ENCODE measurements at places on chromosomes 12 and 14.

GRCh38 chr12:28130625-28131598 lies 59.3 kb upstream of the CCDC91 start:
- no peak for DNase-seq

- no peak for DNase-seq
Measured at GRCh38 chr14:79562185-79562584, 649.1 kb downstream of the DIO2 start.

DNA sequence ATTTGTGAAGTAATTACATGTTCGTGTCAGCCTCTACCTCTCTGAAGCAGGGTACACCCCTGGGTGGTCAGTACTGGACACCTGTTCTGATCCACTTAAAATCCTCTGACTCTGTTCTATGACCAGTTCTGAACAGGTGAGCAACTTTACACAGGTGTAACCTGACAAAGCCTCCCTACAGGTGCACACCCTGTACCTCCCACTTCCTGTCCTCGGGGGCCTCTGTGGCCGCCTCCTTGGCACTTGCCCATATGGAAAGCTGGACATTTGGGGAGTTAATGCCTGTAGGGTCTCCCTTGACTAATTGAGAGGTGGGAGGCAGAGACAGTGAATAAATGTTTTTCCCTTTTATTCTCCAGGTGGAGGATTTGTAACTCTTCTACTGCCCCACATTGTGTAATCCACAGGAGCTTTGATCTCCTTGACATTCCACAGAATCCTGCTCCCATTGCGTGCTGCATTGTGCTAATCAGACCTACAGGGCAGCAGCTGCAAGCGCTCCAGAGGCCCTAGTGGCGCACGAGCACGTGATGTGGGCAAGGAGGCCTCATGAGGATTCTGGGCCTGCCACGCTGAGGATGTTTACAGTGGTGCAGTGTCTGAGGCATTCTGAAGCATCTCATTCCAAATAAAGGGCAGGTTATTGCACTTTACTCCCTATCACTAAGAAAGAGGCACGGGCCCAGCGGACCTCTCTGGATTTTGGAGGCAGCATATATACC lies 45.8 kb upstream of the BATF start:
- DNase-seq = no peak

GRCh38 chr12:115650026-115650425 lies 627.5 kb downstream of the MED13L start:
- DNase-seq = no peak

- DNase-seq = no peak
Measured at GRCh38 chr14:21039585-21040369, 2.4 kb upstream of the RNASE7 start.

DNA sequence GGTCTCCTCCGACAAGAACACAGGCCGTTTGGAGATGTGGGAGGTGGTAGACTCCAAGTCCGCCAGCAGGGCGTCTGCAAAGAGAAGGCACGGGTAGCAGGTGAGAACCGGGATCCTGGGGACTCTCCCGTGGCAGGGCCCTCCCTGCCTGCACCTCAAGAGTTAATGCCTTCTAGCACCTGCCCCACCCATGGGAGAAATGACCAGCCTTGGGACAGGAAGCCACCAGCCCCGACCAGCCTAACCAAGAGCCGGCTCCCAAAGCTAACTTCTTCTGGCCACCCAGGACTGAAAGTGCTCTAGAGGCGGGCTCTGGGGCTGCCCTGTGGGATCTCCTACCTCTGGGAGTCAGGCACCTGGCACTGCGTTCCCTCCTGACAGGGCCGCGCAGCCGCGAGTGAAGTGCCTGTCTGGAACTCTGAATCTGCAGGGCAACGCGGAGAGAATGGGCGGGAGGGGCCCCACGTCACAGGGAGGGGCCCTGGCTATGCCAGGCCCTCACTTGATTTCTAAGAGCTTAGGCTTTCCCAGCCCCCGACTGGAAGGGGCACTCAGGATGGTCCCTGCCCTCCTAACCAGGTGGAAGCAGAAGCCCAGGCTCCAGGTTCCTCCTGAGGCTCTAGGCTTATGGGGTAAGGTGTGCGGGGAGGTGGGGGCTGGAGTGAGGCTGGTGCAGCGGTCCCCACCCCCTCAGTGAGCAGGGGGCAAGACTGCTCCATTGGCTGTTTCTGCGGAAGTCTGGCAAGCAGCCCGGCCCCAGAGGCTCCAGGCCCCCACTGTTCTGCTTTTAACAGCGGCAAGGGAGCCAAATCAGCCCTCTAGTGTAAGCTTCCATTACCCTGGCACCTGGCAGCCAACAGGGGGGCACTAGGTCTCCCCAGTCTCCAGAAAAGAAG lies 23.6 kb upstream of the RPLP0 start:
- no peak for DNase-seq

GRCh38 chr12:23099604-23100003 lies 474.6 kb downstream of the ETNK1 start:
- DNase-seq = no peak

DNA sequence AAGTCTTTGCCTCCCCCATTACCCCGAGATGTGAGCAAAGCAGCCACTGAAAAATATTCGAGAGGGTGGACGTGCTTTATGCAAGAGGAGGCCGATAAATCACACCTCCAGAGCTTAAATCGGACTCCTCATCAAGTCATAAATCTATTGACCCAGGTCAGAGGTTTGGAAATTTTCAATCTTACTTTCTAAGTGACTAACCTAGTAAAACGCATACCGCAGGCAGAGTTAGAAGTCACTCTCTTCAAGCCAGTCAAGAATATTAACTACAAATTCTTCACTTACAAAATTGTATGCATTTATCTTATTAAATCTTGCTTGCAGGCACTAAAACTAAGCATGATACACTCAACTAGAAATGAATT lies 34.9 kb downstream of the GPHB5 start:
- DNase-seq = no peak

DNA sequence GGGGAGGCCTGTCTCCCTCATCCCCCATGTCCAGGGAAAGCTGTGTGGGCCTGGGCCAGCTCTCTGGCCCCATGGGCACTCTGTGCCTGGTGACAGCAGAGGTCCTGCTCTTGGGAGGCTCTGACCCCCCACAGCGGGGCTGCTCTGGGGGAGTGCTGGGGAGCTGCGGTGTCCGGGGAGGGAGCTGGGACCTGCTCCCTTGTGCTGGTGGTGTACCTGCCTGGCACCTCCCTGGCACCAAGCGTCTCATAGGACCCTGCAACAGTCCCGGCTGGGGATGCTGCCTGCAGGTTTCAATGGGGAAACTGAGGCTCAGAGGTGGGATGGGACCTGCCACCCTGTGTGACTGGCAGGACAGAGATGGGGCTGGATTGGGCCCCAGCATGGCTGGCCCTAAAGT lies 111.3 kb downstream of the KIF26A start:
- no peak for DNase-seq

GRCh38 chr12:56469007-56469930 lies 891 bp downstream of the SPRYD4 start:
- no peak for DNase-seq

- DNase-seq = no peak
Measured at GRCh38 chr12:26188641-26189040, 6.7 kb upstream of the SSPN start.

DNA sequence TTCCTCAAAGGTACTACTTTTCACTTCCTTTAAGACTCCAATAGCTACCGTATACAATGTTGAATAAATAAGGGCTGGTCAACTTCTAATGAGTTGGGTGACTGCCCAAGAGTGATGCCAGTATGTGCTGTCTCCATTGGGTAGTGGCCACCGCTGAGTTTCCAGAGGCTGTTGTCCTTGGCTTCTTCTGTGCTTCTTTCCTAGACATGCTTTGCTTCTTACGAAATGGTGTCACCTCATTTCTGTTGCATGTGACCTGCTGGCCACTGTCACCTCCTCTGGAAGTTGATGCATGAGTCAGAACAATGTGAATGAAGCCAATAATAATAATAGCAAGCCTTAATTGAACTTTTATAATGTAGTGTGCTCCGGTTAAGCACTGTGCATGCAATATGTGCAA lies 7.5 kb upstream of the NID2 start:
- DNase-seq = no peak

GRCh38 chr12:26727482-26728204 lies 105.4 kb downstream of the ITPR2 start:
- no peak for DNase-seq

- no peak for DNase-seq
Measured at GRCh38 chr12:26247873-26248272, 52.5 kb downstream of the SSPN start.

- no peak for DNase-seq
Measured at GRCh38 chr12:131833896-131834641, 5.9 kb downstream of the MMP17 start.

- no peak for DNase-seq
Measured at GRCh38 chr14:53975444-53975843, 18.8 kb upstream of the BMP4 start.

- no peak for DNase-seq
Measured at GRCh38 chr14:78524766-78525165, 354.6 kb downstream of the NRXN3 start.

DNA sequence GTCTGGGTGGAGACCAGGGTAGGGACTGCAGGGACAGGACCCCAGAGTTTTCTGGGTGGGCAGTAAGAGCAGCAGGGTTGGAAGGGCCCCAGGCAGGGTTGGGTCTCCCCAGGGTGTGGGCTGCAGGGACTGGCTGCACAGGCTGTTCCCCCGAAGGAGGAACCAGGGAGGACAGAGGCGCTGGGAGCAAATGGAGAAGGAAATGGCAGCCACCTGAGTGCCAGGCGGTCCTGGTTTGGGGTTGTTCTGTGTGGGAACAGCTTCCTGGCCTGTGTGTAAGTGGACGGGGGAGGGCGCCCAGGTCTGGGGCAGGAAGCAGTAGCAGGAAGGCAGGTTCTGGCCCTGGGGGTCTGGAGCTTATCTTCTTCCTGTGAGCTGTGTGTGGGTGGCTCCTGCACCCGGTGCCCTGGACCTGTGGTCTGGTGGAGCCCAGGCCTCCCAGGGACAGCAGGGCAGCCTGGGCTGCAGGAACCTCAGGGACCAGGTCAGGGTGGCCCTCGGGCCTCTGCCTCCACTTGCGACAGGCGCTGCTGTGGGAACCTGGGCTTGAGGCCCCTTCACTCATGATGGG lies 372.8 kb downstream of the TMEM121 start:
- no peak for DNase-seq

DNA sequence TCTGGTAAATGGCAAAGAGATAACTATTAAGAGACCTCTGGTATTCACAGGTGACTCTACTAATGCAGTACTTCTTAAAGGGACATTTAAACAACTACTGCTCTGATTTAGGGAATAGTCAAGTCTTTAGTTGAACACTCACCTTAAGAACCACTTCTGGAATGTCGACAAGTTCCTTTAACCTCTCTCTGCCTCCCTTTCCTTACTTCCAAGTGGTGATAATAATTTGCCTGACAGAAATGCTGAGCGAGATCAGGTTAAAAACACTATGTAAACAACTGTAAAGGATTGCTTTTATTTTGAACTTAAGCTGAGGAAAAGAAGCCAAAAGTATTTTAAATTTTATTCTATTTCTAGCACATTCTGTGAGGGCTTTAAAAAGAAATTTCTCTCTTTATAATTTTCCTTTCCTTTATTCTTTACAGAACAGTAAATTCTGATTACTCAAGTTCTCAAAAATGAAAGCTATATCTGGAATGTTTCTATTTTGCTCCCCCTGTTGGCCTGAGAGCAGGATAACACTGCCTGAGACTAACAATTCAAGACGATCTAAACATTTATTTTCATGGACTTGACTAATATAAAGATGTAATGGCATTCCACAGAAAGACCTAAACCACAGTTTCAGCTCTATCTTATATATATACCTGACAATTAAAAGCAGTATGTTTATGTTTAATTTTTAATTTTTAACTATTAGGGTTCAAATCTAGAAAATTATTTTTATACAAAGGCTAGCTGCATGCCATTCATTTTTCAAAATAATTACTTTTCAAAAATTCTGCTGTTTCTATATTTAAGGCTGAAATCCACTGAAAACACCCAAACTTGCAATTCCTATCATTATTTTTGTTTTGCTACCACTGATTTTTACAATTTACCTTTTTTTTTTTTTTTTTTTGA lies 29.2 kb downstream of the ZCCHC8 start:
- no peak for DNase-seq

- no peak for DNase-seq
Measured at GRCh38 chr12:95358111-95359083, 115.6 kb upstream of the METAP2 start.

DNA sequence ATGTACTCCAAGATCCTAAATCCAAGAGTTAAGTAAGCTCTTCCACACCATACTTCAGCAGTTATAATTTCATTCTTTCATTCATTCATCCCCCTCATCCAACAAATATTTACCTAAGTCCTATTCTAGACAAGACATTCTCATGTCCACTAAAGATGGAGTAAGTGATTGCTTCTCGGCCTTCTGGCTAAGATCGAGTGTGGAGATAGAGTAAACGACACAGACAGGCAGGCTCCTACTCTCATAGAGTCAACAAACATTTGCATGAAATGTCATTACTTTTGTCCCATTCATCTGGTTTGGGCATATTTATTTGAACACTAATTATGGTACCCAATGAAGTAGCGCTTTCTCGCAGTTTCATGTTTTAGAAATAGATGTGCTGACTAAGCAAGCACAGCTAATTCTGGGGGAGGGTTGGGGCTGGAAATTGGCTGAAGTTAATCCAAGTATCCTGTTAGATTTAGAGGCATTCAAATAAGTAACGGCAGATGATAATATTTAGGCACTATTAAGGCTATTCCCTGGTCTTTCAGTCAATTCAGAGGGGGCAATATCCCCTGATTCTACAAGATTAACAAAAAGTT lies 176.5 kb downstream of the CEP128 start:
- DNase-seq = no peak

DNA sequence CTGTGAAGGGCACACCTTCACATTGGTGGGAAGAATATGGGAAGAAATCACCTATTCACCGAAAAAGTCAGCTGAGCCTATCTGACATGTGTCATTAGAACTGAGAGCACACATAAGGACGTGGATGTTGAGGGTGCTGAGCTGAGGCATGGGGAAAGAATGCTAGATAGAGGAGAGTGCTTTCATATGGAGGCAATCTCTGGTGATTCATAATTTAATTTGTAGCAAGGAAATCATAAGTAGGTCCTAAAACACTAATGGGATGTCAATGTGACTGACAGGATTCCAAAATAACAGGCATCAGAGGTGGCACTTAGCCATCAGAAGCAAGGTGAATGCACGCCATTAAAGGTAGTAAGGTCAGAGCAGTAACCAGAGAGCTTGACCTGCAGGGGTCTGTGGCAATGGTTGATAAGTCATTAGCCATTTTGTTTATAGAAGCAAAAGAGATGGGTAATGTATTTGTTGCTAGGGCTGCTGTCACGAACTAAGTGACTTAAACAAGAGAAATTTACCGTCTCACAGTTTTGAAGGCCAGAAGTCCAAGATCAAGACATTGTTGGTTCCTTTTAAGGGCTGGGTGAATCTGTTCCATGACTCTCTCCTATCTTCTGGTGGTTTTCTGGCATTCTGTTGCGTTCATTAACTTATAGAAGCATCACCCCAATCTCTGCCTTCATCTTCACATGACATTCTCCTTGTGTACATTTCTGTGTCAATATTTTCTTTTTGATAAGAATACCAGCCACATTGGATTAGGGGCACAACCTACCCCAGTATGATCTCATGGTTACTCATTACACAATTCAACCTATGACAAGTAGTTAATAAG lies 69.3 kb downstream of the ANKS1B start:
- no peak for DNase-seq
